Foreskin melanocyte (primary cell): ENCODE measurements at places on chromosomes 5 and 9.

GRCh38 chr9:136978073-136978864, 965 bp downstream of the PTGDS start:
- no peak for DNase-seq

GRCh38 chr9:112378328-112379176, 1.4 kb upstream of the HSDL2 start:
- DNase-seq = peak; percentile 3

- DNase-seq = peak; percentile 40
These were observed 12.3 kb downstream of the IFNA21 start for GRCh38 chr9:21154018-21154608.

DNA sequence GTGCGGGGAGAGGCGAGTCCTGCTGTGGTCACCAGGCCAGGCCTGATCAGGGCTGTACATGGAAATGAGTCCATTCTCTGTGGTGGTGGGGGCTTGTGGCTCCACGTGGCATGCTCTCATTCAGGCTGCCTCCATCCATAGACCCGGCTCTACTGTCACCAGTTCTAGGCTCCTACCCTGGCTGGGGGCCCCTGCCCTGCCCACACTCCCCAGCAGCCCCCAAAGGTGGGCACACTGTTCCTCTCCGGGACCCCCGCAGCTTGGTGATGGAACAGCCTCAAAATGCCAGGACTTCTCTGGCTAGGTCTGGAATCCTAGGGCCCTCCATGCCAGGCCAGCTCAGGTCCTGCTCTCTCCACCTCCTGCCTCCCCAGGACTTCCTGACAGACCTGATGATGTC, 111.7 kb downstream of the DAB2IP start:
- DNase-seq = no peak

- DNase-seq = no peak
These were observed 7.9 kb downstream of the PLK2 start for GRCh38 chr5:58451732-58452565.

DNA sequence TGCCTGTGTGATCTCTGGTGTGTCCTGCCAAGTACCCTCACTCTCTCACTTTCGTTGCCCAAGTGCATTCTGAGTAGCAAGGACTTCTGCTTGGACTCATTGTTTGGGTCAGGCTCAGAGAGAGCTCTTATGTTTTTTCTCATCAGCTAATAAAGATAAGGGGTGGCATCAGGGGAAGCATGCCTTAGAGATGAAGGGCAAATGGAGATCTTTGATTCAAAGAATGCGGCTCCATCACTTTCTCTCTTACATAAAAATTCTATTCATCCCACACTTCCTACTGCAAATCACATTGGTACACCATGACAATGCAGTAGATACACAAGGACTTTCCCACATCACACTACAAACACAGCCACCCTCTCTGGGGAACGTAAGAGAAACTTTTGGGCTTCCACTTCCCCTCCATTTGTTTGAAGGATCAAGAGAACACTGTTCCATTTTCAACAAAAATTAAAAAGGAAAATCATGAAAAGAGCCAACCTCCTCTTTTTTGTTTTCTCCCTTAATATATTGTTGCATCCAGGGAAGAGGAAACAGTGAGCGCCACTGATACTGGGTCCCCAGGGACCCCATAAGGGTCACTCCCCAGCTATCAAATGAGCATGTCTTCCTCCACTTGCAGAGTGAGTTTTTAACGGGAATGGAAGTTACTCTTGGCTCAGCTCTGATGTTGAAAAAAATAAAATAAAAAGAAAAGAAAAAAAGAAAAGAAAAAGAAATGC, 73.0 kb downstream of the ZNF366 start:
- no peak for DNase-seq

DNA sequence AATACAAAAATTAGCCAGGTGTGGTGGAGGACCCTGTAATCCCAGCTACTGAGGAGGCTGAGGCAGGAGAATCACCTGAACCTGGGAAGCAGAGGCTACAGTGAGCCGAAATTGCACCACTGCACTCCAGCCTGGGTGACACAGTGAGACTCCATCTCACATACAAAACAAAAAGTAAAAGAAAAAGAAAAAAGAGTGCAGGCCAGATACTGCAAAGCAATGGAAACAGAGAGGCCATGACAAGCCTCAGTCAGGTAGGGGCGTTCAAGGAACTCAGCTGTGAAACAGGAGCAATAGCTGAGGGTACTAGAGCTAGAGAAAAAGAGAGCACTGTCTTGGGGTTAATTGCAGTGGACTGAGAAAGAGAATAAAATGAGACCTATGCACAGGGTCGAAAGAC, 56.2 kb downstream of the TIMD4 start:
- no peak for DNase-seq

DNA sequence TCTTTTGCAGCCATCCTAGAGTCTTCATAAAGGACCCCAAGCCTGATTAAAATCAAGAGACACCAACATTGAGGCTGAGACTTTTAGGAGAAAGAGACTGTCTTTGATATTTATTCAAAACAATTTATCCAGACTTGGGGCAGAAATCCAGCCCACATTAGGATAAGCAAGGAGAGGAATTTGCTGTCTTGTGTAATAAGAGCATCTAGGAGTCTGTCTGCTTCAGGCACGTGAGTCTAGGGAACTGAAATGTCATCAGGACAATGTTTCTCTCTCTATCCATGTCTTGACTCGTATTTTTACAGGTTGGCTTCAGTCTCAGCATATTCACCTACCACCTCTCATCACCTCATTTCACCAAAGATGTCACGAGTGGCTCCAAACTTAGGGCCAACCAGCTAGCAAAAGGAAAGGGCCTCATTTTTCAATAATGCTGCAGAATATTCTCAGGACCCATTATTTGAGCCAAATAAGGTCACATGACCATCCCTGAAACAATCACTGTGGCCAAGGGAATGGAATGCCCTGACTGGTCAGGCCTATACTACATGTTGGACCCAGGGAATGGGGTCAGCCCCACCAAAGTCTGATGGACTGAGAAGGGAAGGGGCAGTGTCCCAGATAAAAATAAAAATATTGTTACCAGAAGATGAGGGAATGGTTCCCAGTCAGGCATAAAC, 70.3 kb upstream of the SAP30L start:
- DNase-seq = no peak

DNA sequence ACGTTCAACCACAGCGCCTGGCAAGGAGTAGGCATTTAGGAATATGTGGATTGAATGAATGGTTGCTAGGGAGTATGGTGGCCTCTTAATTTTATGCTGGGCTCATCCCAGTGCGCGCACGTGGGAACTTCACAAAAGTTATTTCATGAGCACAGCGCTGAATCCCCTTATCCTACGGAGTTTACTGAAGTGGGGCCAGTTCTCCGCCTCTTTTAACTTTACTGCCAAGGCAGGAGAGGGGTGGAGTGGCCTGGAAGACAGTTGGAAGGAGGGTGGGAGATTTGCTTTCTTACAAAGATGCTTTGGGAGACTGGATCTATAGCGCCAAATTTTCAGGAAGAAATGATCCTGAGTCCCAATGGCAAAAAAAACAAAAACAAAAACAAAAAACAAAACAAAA, 326.5 kb downstream of the SH3GL2 start:
- no peak for DNase-seq

DNA sequence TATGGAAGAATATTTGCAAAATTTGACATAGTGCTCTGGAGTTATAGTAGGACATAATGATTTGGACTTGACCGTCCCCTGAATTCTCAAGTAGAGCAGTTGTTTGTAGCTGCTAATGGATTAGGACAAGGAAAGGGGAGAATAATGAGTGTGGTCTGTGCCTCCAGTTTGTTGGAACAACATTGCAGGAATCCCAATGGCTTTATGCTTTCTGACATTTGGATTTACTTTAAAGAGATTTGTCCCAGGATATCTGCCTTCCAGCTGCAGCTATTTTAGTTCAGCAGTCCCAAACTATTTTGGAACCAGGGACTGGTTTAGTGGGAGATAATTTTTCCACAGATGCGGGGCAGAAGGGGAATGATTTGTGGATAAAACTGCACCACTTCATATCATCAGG, 648.2 kb downstream of the SLCO4C1 start:
- DNase-seq = no peak

DNA sequence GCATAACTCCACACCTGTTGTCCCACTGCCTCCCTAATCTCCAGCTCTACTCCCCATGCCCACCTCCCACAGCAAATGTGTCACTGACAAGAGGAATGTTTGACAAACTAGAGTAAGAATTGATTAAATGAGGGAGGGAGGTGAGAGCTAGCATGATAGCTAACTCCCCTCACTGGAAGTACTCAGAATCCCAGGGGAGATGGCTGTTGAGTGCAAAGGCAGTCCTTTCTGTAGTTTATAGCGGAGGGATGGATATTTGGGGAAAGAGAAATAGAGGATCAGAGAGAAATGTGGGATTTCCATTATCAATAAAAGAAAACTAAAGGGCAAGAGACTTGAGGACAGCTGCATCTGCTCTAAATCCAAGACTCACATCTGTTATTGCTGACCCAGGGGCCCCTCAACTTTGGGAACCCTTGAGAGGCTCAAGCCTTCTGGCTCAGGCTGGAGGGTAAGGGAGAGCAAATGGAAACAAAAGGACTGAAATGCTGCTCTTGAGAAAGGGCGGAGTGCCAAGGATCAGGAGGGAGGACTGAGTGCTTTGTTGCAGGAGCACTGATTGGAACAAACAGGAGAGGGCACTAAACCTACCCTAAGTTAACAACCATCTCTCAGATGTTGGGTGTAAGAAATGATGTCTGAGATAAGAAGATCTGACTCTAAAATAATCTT, 372.1 kb downstream of the NTRK2 start:
- DNase-seq = no peak

DNA sequence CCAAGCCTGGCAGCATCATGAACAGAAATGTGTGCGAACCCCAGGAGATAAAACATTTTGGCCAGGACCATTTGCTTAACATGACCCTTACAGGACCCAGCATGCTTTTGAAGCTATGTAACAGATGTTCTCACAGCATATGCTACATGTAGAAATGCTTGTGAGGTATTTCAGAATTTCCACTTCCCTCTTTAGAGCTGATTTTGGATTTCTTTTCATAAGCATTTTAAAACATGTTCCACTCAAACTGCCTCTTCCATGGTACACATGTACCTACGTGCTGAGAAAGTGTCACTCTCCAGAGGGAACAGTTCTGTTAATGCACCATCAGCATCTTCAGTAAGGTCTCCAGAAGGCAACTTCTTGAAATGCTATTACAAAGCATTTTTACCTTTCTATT, 15.7 kb upstream of the TSSK1B start:
- DNase-seq = no peak

- DNase-seq = no peak
These were observed 18.2 kb upstream of the STK32A start for GRCh38 chr5:147216552-147217154.

GRCh38 chr9:93361995-93362394, 89.5 kb upstream of the FAM120A start:
- DNase-seq = no peak

GRCh38 chr9:89350988-89351557, 32.8 kb downstream of the SECISBP2 start:
- no peak for DNase-seq

- DNase-seq = no peak
These were observed 3.9 kb downstream of the SETX start for GRCh38 chr9:132350861-132351315.

- no peak for DNase-seq
These were observed 5.2 kb downstream of the DNAJA1 start for GRCh38 chr9:33030285-33030684.

DNA sequence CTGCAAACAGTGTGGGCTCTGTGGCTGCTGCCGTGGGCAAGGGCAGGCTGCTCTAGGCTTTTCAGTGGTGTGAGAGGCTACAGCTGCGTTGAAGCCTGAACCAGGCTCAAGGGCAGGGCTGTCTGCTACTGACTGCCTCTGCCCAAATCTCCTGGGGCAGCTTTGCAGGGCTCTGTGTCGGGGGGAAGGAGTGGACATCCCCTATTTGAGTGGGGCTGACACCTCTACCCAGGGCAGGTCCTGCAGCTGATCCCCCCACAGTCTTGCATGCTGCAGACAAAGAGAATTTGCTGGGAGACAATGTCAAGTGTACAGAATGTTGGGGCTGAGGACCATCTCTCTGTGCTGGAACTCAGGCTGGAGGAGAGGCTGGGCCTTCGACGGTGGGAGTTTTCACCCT, 240.2 kb downstream of the PBX3 start:
- no peak for DNase-seq

- no peak for DNase-seq
These were observed 60.6 kb downstream of the NSUN2 start for GRCh38 chr5:6572086-6572824.

DNA sequence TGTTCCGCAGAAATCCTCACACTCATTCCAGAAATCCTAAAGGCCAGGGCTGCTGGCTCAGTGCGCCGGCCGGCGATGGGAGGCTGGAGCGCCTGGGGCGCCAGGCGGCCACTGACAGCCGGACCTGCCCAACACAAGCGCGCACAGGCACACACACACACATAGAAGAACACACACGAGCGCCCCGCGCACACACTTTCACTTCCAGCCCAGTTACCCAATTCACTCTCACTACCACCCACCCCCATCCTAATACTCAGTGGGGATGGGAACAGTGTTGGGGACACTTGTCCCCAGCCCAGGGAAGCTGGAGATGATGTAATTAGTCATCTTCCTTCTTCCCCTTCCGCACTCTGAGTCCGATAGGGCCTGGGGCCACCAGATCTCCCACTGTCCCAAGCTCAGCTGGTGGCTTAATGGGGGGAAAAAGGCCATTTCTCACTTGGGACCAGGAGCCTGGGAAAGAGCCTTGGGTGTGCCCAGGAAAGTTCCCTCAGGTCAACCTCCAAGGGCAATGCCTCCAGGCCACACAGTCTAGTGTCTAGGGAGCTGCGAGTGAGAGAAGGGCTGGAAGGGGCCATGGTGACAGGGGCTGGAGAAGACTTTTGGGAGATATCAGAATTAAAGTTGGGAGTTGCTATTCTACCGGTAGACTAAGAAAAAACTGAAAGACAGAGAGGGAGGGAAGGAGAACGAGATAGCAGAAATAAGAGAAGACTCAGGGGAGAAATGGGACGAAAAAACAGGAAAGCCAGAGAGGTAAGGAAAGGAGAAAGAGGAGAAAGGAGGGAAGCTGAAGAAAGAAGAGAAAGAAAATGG, 1.7 kb downstream of the EBF1 start:
- no peak for DNase-seq

DNA sequence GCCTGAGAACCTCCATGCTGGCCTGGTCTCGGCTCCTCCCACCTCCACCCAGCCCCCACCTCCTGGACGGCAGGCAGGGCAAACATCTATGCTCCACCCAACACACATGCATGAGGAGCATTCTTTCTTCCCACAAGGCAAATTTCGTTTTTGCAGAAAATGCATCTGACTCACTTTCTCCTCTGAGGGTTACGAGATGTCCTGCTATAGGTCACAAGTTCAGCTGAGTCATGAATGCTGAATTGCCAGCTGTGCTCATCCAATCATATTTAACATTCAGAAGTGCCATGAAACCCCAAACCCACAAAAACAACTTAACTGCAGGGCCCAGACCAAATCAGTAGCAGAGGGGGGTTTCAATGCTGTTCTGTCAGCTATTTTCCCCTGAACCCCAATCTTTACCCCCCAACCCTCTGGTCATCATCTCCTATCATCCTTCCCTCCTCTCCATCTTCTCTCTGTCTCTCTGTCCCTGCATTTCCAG, 39.0 kb upstream of the OSMR start:
- DNase-seq = peak; percentile 92
